ENCODE measurements at places on chromosomes 13 and 19.

DNA sequence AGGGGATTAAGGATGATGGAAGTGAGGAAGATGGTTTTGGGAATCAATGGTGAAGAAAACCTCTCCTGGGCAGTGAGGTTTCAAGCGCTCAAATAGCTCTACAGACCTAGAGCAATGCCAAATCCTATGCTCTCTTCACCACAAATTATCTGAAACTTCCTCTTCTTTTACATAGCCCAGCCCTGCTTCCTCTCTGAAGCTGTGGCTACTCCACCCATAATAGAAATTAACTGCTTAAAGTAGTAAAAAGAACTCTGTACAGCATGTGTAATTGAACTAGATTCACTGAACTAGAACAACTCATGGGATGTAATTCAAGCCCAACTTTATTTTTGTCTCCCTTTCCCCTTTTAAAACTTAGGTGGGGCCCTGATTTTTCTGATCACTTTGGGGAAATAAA lies 20.4 kb upstream of the IFT88 start:
- DNase-seq: no peak

DNA sequence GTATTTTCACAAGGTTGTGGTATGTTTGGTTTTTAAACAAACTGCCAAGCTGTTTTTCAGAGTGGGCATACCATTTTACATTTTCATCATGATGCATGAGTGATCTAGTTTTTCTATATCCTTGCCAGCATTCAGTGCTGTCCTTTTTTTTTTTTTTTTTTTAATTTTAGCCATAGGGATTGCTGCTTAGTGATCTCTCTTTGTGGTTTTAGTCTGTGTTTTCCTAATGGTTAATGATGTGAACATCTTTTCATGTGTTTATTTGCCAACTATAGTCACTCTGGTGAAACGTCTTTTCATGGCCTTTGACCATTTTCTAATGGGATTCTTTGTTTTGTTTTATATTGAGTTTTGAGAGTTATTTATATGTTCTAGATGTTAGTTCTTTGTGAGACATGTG lies 59.7 kb downstream of the SHISA2 start:
- no peak for DNase-seq

- DNase-seq: no peak
Observed at GRCh38 chr13:95361686-95362085, 60.4 kb upstream of the ABCC4 start.

- DNase-seq: no peak
Observed at GRCh38 chr13:101018720-101019119, 344.1 kb upstream of the TMTC4 start.

GRCh38 chr19:8017808-8018207 lies 12.4 kb upstream of the ELAVL1 start:
- DNase-seq: peak; percentile 51

GRCh38 chr13:28967029-28967915 lies 147.1 kb downstream of the MTUS2 start:
- DNase-seq: no peak

- DNase-seq: no peak
Observed at GRCh38 chr19:54470991-54471782, 1.9 kb downstream of the CDC42EP5 start.

DNA sequence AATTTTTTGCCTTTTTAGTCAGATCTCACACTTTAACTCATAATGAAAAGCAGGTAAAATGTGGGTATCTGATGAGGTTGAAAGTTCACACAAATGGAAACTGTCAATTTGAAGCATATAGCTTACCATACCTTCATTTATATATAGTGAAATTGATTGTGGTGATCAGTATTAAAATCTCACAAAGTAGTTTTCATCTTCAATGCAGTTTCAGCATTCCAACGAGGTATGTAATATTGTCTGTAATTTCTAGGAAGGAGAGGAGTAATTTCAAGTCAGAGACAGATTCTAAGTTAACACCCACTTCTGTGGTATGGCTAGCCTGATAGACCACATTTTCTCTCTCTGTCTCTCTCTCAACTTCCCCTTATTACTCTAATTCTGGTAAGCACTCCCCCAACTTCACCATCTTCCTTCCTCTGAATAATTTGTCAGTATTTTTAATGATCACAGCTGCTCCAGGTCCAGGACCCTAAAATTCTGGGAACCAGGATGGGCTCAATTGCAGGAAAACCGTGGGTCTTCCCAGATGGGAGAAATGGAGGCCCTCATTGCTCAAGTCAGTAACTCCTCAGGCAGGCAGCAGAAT lies 455.7 kb downstream of the FGF9 start:
- DNase-seq: no peak

DNA sequence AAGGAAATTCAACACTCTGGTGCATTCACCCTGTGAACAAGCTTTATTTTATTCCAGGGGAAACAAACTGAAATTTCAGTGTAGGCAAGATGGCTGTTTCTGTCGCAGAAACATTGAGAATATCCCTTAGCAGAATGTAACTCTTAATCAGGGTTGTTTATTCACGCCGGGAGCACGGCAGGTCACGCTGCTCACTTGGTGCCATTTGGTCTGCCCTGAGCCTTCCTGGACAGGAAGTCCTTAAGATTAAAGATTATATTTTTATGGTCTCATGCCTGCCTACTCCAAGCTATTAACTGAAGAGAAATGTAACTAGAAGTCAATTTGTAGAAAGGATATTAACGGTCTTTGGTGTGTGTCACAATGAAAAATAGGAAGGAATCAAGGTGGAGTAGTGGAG lies 185.3 kb upstream of the ARGLU1 start:
- no peak for DNase-seq

DNA sequence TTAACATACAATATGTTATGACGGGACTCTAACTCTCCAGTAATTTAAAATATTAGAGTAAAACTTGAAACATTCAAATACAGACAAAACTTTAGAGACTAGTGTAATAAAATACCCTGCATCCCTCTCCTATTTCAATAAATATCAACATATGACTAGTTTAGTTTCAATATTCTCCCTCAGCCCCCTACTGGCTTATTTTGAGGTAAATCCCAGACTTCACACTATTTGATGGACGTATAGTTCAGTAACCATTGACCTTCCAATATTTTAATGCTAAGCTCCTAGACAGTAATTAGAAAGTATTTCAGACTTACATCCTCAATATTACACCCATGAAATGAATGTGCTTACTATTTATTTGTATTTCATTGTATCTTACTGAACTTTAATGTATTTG lies 180.7 kb upstream of the STARD13 start:
- DNase-seq: no peak

- DNase-seq: no peak
Observed at GRCh38 chr19:30790056-30790680, 418.0 kb downstream of the ZNF536 start.

DNA sequence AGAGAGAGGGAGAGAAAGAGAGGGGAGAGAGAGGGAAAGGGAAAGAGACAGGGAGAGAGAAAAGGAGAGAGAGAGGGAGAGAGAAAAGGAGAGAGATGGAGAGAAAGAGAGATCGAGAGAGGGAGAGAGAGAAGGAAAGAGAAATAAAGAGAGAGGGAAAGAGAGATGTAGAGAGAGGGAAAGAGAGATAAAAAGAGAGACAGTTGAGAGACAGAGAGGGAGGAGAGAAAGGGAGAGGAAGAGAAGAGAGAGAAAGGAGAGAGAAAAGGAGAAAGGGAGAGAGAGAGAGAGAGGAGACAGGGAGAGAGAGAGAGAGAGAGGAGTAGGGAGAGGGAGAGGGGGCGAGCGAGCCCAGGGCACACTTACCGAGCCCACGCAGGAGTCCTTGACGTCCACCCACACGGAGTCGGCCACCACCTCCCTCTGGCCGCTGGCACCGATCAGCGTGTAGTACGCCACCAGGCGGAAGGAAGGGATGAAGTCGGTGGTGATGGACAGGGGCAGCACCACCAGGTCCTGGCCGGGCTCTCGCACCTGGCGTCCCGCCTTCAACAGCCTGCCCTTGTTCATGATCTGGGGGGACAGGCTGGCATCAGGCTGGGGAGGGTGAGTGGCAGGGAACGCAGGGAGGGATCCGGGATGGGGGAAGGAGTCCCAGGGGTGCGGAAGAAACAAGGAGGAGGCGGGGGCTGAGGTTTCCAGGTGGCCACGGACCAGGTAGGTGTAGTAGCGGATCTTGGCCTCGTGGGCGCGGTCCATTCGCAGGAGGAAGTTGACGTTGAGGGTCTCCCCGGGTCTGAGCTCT lies 10.0 kb downstream of the C3 start:
- peak; percentile 8 for DNase-seq

GRCh38 chr19:35531291-35531690 lies 2.0 kb upstream of the GAPDHS start:
- no peak for DNase-seq
